ENCODE measurements at places on chromosomes 2 and 18.

DNA sequence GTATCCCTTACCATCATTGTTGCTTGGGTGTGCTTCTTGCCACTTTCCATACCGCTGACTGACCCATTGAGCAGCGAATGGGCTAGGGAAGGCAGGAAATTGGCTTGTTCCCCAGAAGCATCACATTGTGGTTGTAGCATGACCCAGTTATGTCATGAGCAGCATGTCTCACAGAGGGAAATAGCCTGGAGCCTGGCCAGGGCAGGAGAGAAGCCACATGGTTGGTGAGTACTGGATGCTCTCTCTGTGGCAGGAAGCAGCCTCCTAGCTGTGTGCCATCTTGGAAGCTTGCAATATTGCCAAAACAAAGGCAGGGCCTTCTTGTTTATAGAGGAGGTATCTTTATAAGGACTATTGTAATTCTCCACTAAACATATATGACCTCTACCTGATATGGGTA, 482.6 kb downstream of the PIK3C3 start:
- DNase-seq: no peak

DNA sequence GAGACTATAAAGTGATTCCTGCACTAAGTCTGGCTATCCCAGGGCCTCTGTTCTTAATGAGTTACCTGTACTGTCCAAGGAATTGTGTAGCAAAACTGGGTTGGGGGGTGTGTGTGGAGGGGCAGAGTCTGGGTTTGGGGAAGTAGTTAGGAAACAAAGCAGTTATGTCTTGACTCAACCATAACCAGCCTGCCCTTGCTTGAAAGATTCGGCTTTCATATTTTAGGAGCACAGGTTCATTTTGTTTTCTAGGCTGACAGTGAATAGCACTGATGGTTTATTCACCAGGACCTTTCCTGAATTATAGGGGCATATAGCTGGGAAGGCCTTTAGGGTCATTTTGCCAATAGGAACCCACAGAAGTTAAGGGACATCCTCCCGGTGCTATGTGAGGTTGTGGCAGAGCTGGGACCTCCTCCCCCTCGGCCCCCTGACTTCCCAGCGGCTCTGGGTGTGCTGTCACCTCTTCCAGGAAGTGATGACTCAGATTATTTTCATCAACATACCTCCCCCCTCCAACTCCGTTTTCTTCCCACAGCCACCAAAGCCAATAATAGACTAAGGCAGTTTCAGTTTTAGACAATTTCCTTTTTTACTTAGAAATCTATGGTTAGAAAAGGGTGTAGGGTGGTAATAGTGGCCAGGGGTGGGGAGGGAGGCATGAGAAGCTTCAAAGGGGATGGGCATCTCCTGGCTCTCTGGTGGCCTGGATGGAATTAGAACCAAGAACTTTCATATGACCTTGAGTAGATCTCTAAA, 44.8 kb downstream of the SETBP1 start:
- DNase-seq: peak; percentile 87

GRCh38 chr2:143051465-143051864, 77.8 kb upstream of the ARHGAP15 start:
- no peak for DNase-seq

GRCh38 chr2:77270433-77270832, 251.7 kb downstream of the LRRTM4 start:
- DNase-seq: no peak

- no peak for DNase-seq
Observed at GRCh38 chr2:218003281-218003944, 618 bp upstream of the TNS1 start.

DNA sequence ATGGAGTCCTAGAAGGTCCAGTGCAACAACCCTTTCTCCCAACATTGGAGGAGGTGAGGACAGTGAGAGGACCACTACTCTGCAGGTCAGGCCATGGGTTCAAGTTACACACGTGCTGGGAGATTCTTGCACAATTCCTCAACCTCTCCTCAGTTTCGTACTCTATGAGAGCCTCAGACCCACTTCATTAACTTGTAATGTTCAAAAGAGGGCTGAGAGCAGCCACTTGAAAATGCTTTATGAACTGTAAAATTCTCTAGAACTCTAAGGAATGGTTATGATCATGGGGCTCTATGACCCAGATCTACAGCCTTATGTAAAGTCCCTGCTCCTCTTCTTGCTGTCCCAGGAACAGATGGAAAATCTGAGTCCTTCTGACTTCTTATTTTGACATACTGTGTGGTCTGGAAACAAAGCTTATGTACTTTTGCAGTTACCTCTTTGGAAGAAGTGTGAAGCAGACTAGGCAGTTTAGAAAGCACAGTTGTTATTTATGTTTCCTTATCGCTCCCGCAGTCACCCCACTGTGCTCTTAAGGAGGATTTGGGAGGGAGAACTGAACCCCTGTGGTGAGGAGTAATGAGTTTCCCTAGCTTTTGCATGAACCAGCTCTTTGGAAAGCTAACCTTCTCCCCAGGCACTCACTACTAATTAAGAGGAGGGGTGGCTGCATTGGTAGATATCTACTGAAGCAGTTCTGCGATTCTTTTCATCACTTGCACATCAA, 296.6 kb downstream of the LRRTM1 start:
- no peak for DNase-seq

DNA sequence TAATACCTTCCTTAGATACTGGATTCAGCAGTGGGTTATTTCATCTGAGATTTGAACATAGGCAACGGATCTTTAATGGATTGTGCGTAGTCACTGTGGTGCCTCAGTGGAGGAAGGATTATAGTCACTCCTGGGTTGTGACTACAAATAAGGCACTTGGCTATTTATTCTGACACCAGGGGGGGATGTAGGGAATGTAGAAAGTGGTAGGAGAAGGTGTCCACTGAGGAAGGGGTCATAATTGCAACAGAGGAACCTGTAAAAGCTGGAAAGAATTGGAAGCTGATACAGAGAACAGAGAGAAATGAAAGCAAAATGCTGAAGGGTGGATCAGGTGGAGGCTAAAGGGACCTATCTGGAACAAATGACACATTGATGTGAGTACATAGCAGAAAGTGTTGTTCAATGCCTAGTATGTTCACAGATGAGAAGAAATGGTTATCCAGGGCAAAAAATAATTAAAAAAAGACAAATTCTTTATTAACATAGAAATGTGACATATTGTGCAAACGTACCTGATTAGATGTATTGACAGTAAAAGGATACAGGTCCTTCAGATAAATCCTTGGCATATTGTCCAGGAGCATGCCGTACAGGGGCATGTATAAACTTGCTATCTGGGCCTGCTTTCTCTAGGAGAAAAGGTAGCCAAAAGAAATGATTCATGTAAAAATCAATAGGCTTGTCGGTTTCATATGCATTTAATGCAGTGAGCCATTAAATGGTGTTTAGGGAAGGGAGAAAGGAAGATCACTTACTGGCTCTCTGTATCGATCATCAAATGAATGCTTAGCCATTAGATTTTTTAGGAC, 91.2 kb upstream of the CCDC195 start:
- no peak for DNase-seq

DNA sequence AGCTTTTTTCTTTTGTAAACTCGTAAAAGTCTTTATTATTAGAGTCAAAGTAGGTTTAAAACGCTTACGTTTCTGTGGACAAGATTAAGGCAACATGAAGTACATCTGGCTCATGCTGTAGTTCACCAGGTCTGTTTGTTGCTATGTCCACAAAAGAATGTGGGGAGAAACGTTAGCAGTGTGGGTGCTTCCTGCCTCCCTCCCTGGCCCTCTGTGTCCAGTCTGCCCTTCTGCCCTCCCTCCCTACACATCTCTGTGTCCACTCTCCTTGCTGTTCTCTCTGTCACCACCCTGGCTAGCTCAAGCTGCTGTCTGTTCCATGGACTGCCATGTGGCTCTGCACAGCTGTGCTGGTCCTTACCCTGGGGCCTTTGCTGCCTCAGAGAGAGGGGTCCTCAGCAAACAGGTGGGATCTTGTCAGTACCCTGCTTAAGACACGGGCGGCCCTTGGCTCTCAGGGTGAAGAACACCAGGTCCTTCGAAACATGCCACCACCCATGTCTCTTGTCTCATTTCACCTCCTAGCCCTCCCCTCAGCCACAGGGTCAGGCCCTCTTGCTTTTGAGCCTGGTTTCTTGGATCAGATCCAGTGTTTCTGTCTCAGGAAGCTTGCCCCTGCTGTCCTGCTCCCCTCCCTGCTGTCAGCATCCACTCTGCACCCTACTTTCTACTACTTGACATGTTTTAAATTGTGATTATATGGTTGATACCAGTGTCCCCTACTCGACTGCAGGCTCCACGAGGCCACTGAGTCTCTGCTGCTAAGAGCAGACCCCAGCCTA, 79.2 kb downstream of the LIMS1 start:
- no peak for DNase-seq

DNA sequence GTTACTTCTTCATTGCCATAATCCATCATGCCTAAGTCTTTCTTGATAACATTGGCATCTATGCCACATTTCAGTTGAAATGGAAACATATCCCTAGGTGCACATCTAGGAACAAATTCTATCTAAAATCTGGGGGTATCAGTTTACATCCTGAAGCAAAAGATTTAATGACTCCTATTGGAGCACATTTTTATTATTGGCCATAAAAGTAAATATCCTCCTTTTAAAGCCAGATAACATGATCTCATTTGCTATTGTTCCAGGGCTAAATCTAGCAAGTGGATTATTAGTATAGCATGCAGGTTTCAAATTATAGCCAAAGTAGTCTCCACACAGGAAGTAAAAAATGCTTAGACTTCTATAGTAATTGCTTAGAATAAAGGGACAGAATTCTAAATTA, 193.2 kb downstream of the CDH2 start:
- no peak for DNase-seq

GRCh38 chr2:196337208-196337953, 166.0 kb upstream of the STK17B start:
- DNase-seq: peak; percentile 28

DNA sequence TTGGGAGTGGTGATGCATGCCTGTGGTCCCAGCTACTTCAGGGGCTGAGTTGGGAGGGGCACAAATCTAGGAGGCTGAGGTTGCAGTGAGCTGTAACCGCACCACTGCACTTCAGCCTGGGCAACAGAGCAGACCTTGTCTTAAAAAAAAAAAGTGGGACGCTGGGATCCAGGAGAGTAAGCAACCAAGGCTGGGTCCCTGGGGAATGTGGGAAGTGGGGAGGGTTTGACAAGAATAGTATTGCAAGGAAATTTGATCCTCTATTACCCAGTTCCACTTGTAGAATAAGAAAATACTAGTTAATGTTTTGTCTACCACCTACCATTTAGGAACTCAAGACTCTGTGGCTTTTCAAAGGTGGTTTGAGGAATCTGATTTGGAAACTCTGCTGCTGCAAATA, 21.1 kb upstream of the DYTN start:
- no peak for DNase-seq

DNA sequence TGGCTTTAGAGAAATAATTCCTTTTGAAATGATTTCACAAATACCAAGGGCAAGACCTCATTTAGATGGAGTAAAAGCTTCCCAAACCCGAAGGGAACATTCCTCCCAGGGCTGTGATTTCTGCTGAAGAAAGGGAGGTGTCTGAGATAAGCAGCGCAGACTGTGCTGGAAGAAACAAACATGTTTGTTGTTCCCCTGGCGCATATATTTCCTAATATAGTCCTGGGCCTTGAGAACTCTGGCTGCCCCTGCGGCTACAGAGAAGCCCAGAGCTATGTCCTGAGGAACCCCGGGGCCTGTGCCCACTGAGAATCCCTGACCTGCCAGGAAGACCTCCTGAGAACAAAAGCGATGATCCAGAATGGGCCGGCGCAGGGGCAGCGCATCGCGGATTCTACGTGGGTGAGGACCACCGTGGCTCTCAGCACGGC, 372.6 kb upstream of the NT5C1B start:
- no peak for DNase-seq

DNA sequence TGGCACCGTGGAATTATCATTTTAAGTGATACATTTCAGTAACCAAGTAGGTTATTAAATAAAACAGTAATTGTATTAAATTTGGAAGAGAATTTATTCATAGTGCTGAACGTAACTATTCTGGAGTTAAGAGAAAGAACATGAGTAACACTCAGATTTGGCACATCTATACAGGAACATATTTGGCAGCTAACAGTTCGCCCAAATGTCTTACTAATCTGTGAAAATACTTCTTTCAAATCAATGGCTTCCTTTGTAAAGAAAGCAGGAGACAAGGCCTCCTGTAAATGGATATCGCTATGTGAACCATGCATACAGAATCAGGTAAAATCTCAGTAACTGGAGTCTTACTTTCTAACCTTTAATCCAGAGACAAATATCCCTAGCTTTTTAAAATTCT, 64.4 kb downstream of the ZNF516 start:
- DNase-seq: no peak

DNA sequence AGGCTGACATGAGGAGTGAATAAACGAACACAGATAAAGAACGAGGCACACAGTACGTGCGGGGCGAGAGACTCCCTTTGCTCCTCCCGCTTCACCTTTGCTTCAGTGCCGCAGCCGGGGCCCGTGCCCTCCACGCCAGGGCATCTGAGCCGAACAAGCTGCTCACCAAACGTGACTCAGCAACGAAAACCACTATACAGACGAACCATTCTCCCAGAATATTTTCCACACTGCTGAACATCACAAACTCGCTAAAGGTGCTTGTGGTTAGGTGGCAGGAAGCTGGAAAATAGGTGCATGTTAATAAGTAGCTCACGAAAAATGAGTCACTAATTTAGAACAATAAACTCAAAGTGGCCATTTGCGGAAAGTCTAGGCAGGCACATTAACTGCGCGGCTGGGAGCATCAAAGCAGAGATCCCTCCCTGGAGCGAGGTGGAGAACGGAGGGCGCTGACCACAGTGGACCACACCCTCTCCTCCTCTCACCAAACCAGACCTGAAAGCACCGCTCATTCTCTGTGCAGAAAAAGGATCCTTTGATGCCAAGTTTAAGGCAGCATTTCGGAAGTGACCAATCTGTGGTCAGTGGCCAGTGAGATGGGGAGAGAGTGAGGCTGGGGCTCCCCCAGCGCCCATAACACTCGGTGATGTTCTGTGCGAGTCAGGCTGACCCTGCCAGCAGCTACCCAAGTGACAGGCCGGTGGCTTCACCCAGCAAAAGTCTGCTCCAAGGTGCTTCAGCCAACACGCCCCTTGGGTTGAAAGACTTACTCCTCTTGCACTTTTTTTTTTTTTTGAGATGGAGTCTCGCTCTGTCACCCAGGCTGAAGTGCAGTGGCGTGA, 153.2 kb downstream of the HDAC4 start:
- DNase-seq: peak; percentile 41

GRCh38 chr2:134103196-134103595, 150.7 kb upstream of the MGAT5 start:
- DNase-seq: no peak

DNA sequence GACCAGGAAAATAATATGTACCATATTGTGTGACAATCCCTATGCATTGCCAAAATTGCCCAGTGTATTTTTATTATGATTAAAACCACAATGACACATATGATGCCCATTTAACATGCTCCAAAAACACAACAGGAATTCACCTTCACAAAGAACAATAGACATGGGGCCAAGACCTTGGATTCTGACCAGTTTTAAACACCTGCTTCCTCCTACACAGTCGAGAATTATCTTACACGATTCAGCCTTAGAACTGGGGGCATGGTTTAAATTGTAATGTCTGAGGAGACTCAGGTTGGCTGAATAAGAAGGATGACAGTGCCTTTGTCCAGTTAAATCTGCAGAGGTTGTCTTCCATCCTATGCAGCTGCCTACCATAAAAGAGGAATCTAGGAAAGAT, 212.7 kb downstream of the PLCL1 start:
- DNase-seq: no peak

GRCh38 chr2:128594651-128594910, 275.9 kb upstream of the HS6ST1 start:
- no peak for DNase-seq

- no peak for DNase-seq
Observed at GRCh38 chr2:10560626-10561025, 112.5 kb upstream of the ODC1 start.

- DNase-seq: no peak
Observed at GRCh38 chr18:58947136-58947732, 82.6 kb downstream of the ZNF532 start.

- peak; percentile 35 for DNase-seq
Observed at GRCh38 chr2:160493227-160494028, at the start of gene RBMS1. Gene RBMS1 (minus strand): TSS chr2:160493807. CDS start chr2:160493363, 444 bp downstream.
